ENCODE measurements at places on chromosomes 2 and 18.

DNA sequence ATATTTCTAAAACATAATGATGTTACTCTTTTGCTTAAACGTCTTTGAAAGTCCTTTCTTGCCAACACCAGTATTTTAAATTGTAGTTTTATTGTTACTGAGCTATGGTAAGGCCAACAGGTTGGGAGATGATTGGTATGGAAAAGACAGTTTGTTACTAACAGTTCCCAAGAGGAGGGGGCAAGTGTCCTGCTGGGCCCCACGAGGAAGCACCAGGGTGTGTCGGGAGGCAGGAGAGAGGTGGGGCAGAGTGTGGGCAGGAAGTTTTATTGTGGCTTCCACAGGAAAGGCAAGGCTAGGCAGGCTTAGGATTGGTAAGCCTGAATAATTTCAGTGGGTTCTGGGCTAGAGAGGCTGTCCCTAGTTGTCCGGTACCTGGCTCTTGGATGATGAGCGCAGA is 134.3 kb downstream of the SOCS6 start:
- no peak for DNase-seq

GRCh38 chr2:215542690-215543089 is 106.8 kb upstream of the FN1 start:
- DNase-seq, result no peak

DNA sequence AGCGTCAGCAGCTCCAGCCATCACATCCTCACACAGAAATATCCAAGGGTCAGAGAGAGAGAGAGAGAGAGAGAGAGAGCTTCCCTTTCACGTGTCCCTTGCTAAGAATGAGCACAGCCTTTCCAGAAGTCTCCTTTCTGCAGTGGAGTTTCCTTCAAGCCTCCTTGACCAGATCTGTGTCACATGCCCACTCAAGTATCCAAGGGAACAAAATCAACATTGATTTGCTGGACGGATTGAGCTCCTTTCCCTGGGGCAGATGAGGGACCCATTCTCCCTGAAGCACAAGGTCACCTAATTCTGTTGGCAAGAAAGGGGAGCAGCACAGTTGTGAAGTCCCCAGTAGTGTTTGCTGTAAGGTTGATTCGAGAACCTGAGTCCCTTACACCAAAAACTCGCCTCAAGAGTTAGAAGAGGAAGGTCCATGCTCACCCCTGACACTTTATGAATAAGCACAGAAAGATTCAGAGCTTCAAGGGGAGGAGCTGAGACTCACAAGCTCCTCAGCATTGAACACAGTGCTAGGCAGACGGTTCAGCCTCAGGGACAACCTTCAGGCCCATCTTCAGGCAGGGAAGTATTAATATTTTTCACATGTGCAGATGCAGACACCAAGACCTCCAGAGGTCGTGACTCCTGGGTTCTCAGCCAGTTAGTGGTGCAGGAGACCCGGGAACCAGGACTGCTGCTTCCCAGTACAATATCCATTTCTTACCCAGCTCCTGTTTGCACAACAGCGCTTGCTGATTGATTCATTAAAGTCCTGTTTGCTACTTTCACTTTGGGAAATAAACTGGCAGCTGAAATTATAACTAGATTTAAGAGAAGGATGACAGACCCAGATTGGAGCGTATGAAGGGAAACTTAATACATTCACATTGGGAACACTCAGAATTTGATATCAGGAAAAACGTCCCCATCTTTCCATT is 38.2 kb upstream of the MARCO start:
- no peak for DNase-seq

DNA sequence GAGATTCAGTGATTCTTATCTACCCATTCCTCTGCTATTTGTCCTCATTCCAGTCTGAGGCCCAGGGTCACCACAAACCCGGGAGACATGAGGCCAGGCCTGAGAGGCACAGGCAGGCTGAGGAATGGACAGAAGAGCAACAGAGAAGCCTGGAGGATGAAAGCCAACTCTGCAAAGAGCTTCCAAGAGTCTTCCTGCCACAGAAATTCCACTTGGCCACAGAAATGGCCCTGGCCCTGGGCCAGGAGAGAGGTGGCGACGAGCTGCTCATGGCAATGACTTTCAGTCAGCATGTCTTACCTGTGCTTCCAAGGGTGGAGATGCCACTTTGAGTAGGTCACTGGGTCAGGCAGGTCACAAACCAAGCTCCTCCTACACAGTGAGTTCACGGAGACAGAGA is 155.3 kb upstream of the PKDCC start:
- DNase-seq, result no peak

- DNase-seq, result no peak
Measured at GRCh38 chr2:159317392-159318088, 31.0 kb upstream of the WDSUB1 start.

GRCh38 chr2:8720741-8721140 is 38.9 kb downstream of the ID2 start:
- no peak for DNase-seq

DNA sequence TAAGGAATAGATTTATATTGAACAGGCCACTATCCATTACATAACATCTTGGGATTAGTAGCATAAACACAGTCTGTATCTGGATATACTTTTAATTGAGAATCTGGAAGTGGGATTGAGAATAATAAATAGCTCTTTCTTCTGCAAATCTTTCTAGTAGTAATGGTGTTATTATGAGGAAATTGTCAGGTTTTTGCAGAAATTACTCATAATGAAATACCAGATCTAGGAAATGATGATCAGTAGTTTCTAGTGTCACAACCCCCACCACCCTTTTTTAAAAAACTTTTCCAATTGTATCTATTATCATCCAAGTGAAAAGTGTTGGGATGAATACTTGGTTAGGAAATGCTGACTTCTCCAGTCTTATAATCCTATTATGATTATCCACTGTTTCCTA is 18.7 kb downstream of the NBEAL1 start:
- no peak for DNase-seq

DNA sequence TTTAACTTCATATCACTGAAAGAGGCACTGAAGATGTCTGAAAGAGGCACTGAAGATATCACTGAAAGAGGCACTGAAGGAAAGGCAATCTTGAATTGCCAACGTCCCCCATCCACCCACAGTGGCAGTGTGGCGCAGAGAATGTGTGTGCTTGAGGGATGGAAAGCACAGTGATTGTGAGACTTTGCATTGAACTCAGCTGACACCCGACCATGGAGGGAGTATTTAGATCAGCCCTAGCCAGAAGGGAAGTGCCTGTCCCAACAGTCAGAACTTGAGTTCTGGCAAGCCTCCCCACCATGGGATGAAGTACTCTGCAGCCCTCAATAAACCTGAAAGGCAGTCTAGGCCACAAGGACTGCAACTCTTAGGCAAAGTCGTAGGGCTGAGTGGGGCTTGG is 33.8 kb downstream of the MAP4K3 start:
- no peak for DNase-seq
